Renal cortex interstitium (tissue), 15 donors: ENCODE measurements at places on chromosomes 2 and 18. TPM values are rescaled to one million over a fixed set of nuclear protein-coding genes. Genes with fewer than 3 reads are reported as not detected.

GRCh38 chr2:26606847-26607190 is 34.3 kb downstream of the CIB4 start:
- DNase-seq, result no peak

- no peak for DNase-seq
Measured at GRCh38 chr2:6945821-6946220, 28.6 kb downstream of the RNF144A start.

HOXD1 gene
- polyA plus RNA-seq, result 9.8 TPM

GRCh38 chr18:63342206-63342605 is 22.6 kb upstream of the BCL2 start:
- DNase-seq, result no peak

- no peak for DNase-seq
Measured at GRCh38 chr2:217248312-217248935, 388.6 kb upstream of the TNP1 start.

- DNase-seq, result no peak
Measured at GRCh38 chr2:120490091-120490798, 144.3 kb downstream of the INHBB start.

- no peak for DNase-seq
Measured at GRCh38 chr2:153347818-153348495, 130.6 kb downstream of the RPRM start.

DNA sequence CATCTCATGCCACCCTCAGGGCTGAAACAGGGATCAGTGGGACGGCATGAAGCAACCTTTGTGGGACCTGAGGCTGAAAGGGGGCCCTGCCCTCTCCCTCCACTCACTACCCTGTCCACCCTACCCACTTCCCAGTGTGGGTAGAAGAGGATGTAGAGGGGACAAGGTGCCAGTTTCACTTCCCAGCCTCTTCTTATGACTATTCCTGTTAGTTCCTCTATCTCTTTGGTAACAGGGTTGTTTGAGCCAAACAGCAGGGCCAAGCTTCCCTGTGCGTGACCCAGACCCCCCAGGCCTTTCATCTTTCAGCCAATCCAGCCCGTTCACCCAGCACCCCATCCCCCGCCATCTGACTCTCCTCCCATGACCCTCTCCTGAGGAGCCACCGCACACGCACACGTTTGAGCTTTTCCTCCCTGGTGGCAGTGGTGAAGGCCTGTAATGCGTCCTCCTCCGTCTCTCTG is 82.3 kb downstream of the STPG4 start:
- no peak for DNase-seq

- DNase-seq, result no peak
Measured at GRCh38 chr2:164065038-164065437, 329.2 kb upstream of the FIGN start.

CRYGD gene
- 0.31 TPM for polyA plus RNA-seq
